Esophagus squamous epithelium (tissue), 5 donors: ENCODE measurements at places on chromosomes 7 and 10. TPM values are rescaled to one million over a fixed set of nuclear protein-coding genes. Genes with fewer than 3 reads are reported as not detected.

DNA sequence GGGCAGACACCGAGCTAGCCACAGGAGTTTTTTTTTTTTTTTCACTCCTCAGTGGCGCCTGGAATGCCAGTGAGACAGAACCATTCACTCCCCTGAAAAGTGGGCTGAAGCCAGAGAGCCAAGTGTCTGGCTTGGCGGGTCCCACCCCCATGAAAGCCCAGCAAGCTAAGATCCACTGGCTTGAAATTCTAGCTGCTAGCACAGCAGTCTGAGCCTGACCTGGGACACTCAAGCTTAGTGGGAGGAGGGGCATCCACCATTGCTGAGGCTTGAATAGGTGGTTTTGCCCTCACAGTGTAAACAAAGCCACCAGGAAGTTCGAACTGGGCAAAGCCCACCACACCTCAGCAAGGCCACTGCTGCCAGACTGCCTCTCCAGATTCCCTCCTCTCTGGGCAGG, 144.5 kb downstream of the LRMDA start:
- H3K36me3 ChIP-seq: no peaks in the 10 kb centered on the region
- no peaks in the 10 kb centered on the region for H3K4me1 ChIP-seq
- H3K27ac ChIP-seq: no peak overlapping the region
- H3K27me3 ChIP-seq: no peaks in the 10 kb centered on the region

DNA sequence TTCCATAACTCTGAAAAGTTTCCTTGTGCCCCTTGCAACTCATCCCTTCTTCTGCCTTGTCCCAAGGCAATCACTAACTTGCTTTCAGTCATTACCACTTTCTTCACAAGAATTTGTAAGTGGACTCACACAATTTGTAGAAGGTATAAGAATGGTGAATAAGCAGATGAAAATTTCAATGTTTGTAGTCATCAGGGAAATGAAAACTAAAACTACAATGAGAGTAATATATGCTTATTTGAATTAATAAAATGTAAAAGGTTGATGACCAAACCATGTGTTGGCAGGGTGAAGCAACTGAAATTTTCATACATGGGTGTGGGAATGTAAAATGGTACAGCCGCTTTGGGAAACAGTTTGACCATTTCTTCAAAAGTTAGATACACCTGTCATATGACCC, 79.7 kb downstream of the GNAT3 start:
- H3K4me1 ChIP-seq: no peaks in the 10 kb centered on the region
- no peak overlapping the region for H3K27ac ChIP-seq
- H3K27me3 ChIP-seq: no peaks in the 10 kb centered on the region
- no peak for DNase-seq
- H3K4me3 ChIP-seq: no peak overlapping the region

DNA sequence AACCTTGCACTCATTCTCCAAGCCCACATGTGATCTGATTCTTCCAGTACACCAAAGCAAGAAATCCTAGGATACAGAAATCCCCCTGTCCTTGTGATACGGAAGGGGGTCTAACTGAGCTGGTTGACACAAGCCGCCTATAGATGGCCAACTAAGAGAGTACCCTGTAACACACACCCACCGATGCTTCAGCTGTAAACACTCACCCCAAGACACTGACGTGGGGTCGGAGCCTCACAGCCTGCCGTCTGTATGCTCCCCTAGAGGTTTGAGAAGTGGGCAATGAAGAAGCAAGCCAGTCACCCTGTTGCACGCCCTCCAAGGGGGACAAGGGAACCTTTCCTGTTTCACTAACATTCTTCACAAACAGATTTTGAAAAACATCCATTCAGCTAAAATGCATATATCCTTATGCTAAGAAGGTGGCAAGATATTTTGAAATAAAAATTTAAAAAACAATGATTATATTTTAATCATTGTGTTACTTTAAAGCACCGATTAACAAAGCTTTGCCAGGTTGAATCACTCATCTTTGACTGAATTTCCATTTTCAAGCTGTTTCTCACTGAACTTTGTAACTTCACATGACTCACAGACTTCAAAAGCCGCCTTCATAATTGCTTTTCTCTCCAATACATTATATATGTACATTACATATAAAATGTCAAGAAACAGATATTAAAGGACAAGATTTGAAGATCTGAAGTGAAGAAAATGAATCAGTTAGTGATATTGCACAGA, 329.3 kb downstream of the ARL4A start:
- H3K27me3 ChIP-seq: no peaks in the 10 kb centered on the region
- H3K36me3 ChIP-seq: no peaks in the 10 kb centered on the region
- H3K27ac ChIP-seq: no peak overlapping the region

GRCh38 chr7:23295401-23295697, 3.8 kb upstream of the MALSU1 start:
- H3K4me1 ChIP-seq: peaks cover 8% of the 10 kb centered on the region
- DNase-seq: no peak
- H3K4me3 ChIP-seq: no peak overlapping the region
- H3K36me3 ChIP-seq: no peaks in the 10 kb centered on the region
- no peak overlapping the region for H3K27ac ChIP-seq
- no peaks in the 10 kb centered on the region for H3K27me3 ChIP-seq

- H3K4me1 ChIP-seq: peaks cover 98% of the 10 kb centered on the region
- no peaks in the 10 kb centered on the region for H3K27me3 ChIP-seq
- DNase-seq: no peak
Observed at GRCh38 chr10:103619424-103620351, 126.2 kb downstream of the NEURL1 start.

- no peaks in the 10 kb centered on the region for H3K36me3 ChIP-seq
- no peak for DNase-seq
- peak overlapping the region; percentile 12 for H3K4me3 ChIP-seq
Observed at GRCh38 chr10:26946102-26946811, 85.5 kb upstream of the ABI1 start.

- H3K27me3 ChIP-seq: no peaks in the 10 kb centered on the region
- H3K36me3 ChIP-seq: no peaks in the 10 kb centered on the region
- DNase-seq: no peak
- no peak overlapping the region for H3K4me3 ChIP-seq
- peak overlapping the region; percentile 22 for H3K27ac ChIP-seq
Observed at GRCh38 chr10:45470098-45471012, 96.3 kb downstream of the ALOX5 start.

GRCh38 chr7:43639858-43640491, 57.1 kb downstream of the STK17A start:
- DNase-seq: no peak
- H3K27ac ChIP-seq: peak overlapping the region; percentile 81
- H3K4me3 ChIP-seq: no peak overlapping the region
- no peaks in the 10 kb centered on the region for H3K27me3 ChIP-seq
- H3K4me1 ChIP-seq: peaks cover 41% of the 10 kb centered on the region

GRCh38 chr7:24932389-24932788, 47.6 kb downstream of the OSBPL3 start:
- H3K4me1 ChIP-seq: no peaks in the 10 kb centered on the region
- H3K4me3 ChIP-seq: no peak overlapping the region
- H3K36me3 ChIP-seq: no peaks in the 10 kb centered on the region
- no peak overlapping the region for H3K27ac ChIP-seq

- H3K4me3 ChIP-seq: no peak overlapping the region
- no peak for DNase-seq
- no peaks in the 10 kb centered on the region for H3K4me1 ChIP-seq
- H3K27me3 ChIP-seq: no peaks in the 10 kb centered on the region
- no peak overlapping the region for H3K27ac ChIP-seq
- no peaks in the 10 kb centered on the region for H3K36me3 ChIP-seq
Observed at GRCh38 chr7:24831240-24831639, 74.0 kb upstream of the GSDME start.

DNA sequence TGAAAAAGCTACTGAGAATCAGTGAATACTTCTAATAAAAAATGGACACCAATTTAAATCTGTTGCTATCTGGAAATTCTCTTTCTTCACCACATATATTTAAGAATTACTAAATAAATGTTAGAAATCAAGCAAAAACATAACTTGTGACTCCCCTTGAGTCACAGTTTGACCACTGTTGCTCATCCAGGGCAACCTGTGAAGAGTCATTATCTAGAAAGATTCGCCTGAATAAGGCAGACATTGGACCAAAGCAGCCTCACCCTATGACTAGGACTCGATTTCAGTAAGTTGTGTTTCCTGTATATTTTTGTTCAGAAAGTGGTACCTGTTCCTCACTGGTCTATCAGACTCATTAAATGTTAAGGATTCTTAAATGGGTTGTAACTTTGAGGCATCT, 572.4 kb downstream of the ATRNL1 start:
- no peak for DNase-seq
- no peaks in the 10 kb centered on the region for H3K4me1 ChIP-seq
- no peak overlapping the region for H3K27ac ChIP-seq
- no peaks in the 10 kb centered on the region for H3K27me3 ChIP-seq

- no peak overlapping the region for H3K4me3 ChIP-seq
- H3K27ac ChIP-seq: no peak overlapping the region
- DNase-seq: no peak
- H3K4me1 ChIP-seq: no peaks in the 10 kb centered on the region
- no peaks in the 10 kb centered on the region for H3K36me3 ChIP-seq
Observed at GRCh38 chr10:42990016-42990720, 86.7 kb upstream of the RET start.

DNA sequence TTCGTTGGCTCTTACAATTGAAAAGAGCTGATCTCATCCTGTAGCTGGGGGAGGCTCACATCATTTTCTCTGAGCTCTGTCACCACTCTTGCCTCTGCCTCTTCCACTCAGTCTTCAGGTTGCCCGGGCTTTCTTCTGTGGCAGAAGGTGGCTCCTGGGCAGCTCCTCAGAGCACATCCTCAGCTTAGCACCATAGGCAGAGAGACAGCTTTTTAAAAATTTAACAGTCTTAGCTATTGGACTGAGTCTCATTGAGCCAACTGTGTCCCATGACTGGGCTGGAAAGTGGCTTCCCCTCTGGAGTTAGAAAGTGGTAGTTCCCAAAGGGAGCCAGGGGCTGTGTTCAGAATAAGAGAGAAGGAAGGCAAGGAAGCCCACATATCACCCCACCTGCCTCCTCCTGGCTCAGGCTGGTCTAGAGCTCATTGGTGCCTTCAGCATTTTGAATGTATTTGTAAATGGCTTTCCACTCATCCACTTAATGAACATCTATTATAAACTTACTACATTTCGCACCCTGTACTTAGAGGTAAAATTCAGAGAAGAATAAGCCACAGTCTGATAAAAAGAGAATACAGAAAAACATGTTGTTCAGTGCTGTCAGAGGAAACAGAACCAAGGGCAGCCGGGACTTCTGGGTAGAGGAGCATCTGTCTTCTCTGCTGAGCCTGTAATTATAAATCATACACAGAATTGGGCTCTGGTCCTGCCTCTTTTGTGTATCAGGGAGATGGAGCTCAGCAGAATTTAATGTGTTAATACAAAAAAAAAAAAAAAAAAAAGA, 119.3 kb downstream of the WDFY4 start:
- H3K27me3 ChIP-seq: peaks cover 41% of the 10 kb centered on the region
- peaks cover 5% of the 10 kb centered on the region for H3K4me1 ChIP-seq
- H3K4me3 ChIP-seq: no peak overlapping the region
- H3K36me3 ChIP-seq: no peaks in the 10 kb centered on the region
- no peak for DNase-seq

The RPP30 gene
- 31.4 TPM for total RNA-seq

The PALS2 gene
- 14.1 TPM for total RNA-seq

The TLL2 gene
- total RNA-seq: not detected

The BMPER gene
- 0.13 TPM for total RNA-seq

The OR2A7 gene
- total RNA-seq: 9.7 TPM

The LIPN gene
- not detected for total RNA-seq

The ARHGEF35 gene
- total RNA-seq: 19.8 TPM

The LRRD1 gene
- total RNA-seq: not detected

The RARRES2 gene
- 111 TPM for total RNA-seq

The AKR1E2 gene
- total RNA-seq: 2.8 TPM
